ENCODE measurements at places on chromosomes 7 and 10.

DNA sequence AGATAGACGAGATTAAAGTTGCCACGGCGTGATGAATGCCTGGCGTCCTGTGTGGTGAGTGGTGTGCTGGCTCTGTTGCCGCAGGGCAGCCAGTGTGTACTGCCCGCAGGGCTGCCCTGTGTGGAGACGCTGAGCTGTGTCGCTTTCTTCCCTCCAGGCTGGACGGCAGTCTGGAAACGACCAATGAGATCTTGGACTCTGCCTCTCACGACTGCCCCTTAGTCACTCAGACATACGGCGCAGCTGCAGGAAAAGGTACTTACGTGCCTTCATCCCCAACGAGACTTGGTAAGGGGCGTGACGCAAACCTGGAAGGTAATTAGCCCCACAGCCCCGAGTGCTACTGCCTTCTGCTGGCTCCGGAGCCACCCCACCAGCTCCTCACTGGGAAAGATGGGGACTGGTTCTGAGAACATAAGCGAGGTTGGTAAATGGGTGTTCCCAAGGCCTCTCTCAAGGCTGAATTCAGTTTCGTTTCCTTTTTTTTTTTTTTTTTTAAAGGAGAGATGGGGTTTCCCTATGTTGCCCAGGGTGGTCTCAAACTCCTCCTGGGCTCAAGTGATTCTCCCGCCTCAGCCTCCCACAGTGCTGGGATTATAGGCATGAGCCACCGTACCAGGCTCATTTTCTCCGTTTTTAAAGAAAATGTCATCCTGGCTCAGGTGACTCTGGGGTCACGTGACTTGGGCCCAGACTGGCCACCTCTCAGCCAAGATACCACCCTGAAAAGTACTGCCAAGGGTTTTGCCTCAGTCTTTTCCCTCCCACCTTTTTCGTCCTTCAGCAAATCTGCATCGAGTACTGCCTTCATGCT is 39.6 kb downstream of the WIPI2 start:
- DNase-seq: no peak

DNA sequence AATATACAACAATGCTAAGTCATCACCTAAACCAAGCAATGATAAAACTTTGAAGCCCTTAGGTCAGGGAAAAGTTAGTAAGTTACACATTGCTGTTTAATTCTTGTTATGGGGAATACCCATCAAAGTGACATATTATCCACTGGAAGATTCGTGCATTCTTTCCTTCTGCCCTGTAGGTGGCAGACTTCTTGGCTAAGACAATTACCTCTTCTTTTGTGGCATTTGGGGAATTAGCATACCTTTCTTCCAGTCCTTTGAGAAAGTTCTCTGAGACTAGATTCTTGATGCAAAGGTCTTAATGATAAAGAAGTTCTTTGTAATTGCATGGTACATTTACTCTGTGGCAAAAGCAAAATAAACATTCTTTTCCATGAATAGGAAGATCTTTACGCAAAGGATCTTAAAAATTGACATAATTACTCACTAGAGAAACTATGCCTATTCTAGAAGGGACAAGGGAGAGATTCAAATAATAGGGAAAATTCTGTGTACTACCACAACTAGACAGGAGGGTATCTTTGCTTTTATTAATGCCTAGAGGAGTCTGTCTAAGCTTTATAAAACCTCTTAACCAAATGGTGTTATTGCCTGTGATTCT is 395.9 kb downstream of the GRM8 start:
- no peak for DNase-seq

DNA sequence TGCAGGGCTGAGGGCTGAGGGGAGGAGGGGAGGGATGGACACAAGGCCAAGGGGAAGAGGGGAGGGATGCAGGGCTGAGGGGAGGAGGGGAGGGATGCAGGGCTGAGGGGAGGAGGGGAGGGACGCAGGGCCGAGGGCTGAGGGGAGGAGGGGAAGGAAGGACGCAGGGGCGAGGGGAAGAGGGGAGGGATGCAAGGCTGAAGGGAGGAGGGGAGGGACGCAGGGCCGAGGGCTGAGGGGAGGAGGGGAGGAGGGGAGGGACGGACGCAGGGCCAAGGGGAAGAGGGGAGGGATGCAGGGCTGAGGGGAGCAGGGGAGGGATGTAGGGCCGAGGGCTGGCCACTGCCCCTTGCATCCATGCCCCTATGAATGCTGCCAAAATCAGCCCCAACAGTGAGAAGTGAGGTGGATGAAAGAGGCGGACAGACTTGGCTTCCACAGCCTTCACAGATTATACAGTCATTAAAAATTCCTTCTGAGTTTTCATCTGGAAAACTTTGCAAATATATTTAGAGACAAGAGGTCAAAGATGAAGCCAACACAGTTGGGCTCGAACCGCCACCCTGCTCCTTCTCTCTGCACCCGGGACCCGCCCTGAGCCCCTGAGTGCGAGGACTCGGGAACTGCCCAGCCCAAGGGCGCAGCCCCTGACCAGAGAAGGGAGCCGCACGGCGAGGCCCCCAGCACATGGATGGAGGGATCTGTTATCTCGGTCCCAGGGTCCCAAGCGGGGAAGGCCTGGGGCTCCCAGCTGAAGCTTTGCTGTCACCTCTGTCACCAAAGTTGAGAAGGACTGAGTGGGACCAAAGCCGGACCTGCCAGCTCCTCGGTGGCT is 65.8 kb downstream of the DIP2C start:
- DNase-seq: no peak

DNA sequence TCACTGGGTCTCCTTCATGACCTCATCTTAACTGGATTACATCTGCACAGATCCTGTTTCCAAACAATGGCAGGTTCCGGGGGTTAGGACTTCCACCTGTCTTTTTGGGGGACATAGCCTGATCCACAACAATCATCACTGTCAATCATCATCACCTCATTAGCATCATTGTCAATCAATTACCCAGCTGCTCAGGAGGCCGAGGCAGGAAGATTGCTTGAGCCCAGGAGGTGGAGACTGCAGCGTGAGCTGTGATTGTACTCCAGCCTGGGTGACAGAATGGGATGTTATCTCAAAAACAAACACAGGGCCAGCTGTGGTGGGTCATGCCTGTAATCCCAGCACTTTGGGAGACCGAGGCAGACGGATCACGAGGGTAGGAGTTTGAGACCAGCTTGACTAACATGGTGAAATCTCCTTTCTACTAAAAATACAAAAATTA is 18.7 kb downstream of the AMZ1 start:
- DNase-seq: no peak

DNA sequence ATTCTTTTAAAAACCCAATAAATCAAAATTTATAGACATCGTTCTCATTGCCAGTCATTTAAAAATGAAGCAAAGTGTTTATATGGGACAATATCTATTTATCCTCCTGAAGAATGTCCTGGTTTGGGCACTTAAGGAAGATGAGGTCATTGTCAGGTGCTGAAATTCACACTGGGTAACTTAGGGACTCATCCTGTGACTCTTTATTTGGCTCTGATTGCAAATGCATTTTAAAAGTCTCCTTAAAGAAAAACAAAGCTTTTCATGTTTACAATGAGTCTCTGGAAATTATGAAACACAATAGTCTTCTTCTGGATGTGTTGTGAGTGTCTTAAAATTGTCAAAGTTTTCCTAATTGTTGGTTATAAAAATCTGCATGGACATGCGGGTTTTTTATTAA is 69.5 kb upstream of the GPR158 start:
- DNase-seq: no peak

Data from RPMI7951 (cell line).